ENCODE measurements at places on chromosomes 11 and 22.

DNA sequence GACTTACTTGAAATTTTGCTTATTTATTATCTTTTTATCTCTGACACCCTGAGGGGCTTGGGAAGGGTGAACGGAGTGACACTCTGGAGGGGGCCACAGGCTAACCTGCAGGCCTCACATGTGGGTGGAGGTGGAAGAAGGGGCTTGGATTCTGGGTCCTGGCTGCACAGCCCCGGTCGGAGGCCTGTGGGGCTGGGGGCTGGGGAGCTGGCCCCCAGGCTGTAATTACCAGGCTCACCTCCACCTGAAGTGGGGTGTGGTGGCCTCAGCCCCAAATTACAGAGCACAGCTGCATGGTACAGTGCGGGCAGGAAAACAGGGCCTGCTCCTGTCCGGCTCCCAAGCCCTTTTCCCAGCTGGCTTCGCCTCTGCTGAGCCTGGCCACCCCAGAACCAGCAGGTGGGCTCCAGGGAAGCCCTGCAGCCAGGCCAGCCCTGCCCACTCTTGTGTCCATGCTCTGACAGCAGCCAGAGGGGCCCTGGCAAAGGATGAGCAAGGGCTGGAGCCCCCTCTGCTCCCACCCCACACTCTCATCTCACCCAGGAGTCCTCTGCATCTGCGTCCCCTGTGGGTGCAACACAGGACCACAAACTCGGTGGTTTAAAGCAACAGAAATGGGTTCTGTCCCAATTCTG, 48.0 kb downstream of the IGF2 start:
- DNase-seq = no peak

DNA sequence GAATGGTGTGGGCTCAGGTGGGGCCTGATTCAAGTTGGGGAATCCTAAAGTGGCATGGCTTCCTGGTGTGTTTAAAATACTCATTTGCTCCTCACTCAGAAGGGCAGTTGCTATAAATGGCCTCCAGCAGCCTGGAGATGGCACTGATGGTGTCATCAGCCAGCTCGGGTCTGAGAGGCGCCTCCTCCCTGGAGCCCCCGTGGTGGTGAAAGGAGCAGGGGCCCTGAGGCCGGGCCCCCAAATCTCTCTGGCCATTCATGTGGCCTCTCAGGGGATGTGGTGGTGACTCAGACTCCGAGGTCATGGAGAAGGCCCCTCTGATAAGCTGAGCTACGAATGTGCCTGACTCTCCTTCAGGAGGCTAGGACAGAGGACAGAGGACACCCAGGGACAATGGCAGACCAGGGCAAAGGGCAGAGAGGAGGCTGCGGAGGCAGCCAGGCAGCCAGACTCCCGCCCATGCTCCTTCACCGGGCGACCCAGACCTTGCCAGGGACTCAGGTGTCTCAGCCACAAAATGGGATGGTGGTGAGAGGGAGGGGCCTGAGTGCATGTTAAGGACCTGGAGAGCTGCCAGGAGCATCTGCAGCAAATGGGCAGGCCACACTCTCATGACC, 129.2 kb downstream of the CTTN start:
- DNase-seq = no peak

GRCh38 chr22:30697975-30698374, 3.3 kb downstream of the OSBP2 start:
- DNase-seq = no peak

DNA sequence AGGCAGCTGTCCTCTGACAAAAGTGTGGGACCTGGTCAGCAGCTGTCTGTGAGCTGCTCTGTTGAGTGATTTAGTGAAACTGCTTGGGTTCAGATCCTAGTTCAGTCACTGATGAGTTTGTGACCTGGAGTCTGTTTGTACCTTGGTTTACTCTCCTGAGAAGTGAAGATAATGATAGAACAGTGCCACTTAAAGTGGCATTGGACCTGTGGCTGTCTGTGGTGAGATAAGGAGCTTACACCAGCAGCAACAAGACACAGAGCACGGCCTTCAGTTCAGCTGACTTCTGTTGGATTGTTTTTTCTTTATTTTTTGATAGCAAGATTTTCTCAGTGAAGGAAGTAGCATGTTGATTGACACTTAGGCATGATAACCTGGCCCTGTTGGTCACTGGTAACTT, 46.2 kb upstream of the CTTN start:
- DNase-seq = no peak

DNA sequence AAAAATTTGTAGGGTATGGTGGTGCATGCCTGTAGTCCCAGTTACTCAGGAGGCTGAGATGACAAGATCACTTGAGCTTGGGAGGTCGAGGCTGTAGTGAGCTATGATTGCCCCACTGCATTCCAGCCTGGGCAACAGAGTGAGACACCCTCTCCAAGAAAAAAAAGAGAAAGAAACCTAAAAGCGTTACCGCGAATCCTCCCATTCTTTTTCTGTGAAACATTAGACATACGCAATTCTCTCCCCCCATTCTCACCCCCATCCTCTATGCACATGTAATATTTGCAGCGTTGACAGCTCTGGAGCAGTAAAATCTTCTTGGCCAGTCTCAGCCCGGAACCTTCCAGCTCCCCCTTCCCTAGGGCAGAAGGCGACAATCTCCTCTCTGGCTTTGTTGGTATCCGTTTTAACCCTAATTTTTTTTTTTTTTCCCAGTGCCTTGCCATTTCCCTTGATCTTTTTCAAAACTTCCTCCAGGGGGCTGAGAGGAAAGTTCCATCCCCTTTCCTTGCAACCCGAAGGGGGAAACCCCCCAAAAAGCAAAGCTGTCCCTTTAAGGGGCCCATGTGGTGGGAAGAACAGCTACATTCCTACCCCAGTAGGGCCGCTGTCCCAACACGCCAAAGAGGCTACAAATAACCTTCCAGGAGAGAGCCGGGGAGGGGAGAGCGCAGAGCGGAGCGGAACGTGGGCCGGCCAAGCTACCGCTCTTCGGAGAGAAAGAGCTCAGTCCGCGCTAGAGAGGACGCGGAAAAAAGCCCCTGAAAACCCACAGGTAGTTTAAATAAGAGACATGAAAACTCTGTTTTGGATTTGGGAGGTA, 1.9 kb downstream of the LRP4 start:
- no peak for DNase-seq
